ENCODE measurements at places on chromosomes 12 and 14.

- no peak for DNase-seq
Measured at GRCh38 chr12:52251367-52252051, 18.5 kb downstream of the KRT7 start.

DNA sequence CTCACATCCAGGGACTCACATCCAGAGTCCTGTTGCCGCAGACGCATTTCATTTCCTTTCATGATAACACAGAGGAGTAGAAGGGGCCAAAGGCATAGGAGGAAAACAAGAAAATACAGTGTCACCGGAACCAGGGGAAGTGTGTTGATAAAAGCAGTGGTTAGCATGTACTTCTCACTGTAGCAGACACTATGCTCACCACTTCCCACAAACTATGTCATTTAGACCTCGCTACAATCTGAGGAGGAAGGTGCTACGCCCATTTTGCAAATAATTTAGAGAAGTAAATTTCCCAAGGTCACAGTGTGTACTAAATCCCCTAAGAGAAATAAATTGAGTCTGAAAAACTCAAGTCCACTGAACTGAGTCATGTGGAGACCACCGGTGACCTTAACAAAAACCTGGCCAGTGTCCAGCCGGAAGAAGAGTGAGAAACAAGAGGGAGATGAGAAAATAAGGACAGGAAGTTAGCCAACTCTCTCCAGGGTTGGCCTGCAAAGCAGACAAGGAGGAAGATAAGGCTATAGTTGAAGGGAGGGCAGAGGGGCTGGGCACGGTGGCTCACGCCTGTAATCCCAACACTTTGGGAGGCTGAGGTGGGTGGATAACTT lies 25.8 kb upstream of the TMCC3 start:
- DNase-seq, result no peak

GRCh38 chr14:103928011-103928890 lies at the start of gene TDRD9:
TSS of gene TDRD9 (plus strand) at chr14:103928456. CDS start at chr14:103928510, 54 bp downstream.
- DNase-seq, result no peak

DNA sequence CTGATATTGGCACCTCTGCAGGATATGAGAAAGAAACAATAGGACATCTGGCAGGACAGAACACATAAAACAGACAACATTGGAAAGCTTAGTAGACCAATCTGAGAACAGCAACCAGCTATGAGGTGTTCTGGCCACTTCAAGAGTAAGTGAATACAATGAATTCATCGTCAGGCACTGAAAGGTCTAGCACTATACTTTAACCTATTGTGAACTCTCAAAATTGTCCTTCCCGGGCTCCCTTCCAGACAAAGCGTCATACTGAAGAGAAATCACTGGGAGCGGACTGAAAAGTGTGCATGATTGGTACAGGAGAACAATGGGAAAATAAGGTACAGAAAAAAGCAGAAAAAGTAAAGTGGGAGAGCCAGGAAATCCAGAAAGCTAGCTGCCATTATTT lies 75.8 kb downstream of the LRP6 start:
- DNase-seq, result no peak

- DNase-seq, result no peak
Measured at GRCh38 chr12:46373301-46374296, 1.0 kb upstream of the SLC38A2 start.

DNA sequence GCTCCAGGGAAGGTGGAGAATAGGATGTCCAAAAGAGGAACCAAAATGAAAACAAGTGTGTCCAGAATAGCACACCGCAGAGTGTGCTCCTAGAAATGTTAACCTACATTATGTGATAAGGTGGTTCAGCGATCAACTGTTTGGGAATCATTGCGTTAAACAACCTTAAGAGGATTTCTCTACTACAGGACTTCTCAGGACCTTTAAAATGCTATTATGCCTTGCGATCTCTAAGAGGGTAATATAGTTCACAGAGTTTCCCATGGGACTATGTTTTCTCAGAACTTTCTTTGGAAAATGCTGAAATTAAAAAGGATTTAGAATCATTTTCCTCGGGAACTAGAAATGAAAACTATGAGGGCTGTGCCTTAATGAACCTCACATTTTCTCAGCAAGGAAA lies 1.8 kb downstream of the GLT8D2 start:
- no peak for DNase-seq

DNA sequence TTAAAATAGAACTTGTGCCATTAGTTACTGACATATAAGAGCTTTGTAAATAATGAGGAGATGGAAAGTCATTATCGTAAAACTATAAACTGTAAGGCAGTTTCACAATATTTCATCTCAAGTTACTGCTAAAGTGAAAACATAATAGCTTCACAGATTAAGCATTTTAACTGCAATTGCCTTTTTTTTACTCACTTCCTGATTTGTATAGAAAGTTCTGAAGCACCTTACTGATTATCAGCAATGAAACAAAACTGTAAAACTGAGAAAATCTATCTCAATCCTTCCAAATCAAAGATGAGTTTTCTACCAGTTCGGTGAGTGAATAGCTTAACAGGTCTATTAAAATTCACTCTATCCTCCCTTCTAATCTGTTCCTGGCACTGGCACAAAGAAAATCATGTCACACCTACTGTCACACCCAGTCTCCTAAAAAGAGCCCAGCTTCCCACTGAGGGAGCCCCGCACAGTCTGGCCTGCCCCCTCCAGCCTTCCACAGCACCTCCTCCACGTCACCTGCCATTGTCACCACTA lies 161.4 kb upstream of the ABCD2 start:
- no peak for DNase-seq
